ENCODE measurements at places on chromosomes 16 and 17.

DNA sequence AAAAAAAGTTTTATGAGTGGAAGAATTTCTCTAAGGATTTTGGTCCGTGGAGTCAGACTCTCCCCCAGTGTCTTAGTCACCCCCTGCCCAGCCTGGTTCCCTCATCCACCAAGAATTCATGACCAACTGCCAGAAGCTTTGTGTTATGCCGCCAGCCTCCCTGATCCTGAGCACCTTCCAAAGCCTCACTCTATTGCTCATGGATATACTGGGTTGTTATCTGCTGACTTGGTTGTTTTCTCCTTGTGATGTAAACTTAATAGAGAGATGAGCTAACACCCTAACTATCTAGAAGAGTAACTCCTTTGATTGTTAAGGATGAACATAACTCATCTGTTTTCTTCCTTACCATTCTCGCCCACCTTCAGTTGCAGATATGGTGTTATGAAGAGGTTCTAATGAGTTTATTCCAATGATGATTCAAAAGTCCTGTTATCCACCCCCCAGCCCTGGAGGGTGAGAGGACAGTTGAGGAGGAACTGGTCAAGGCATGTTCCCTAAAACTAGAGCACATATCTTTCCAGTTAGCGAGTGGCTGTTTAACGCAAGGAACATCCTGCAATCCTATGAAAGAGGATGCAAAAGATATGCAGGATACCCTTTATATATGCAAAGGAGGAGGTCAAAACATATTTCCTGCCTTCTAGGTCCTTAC is 1.5 kb upstream of the PSMD3 start:
- DNase-seq: no peak

- DNase-seq: no peak
Observed at GRCh38 chr17:63978272-63979200, 5.8 kb upstream of the SCN4A start.

GRCh38 chr17:57619061-57619937 is 125.8 kb downstream of the CCDC182 start:
- DNase-seq: no peak

GRCh38 chr17:81707725-81708646 is 4.1 kb upstream of the SLC25A10 start:
- DNase-seq: no peak

DNA sequence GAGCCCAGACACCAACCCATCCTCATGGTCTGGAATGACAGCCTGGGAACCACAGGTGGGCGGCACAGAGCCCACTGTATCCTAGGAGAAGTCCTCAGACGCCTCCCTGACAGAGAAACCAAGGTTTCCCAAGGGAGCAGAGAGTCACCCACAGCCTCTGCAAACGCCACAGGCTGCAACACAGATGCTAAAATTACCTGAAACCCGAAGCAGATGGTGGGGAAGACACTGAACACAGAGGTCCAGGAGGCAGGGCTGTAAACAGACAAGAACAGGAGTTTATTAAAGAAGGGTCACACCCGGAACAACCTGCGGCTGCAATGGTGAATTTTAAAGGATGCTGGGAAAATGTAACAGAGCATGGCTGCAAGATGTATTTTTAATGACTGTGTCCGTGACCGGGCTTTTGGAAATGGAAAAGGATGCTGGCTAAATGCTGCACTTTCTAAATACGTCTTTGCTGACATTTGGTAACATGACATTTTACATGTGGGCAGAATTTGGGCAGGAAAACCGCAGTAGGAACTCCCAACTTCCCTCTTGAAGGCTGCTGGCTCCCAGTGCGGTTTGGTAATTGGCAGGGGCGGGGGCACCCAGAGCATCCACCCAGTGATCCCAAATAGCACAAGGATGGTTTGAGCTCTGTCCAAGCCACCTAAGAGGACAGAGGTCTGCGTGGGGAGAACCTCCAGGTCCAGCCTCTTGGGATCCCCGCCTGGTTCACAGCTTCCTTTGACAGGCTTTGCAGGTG is 13.1 kb downstream of the SLC38A8 start:
- DNase-seq: no peak

DNA sequence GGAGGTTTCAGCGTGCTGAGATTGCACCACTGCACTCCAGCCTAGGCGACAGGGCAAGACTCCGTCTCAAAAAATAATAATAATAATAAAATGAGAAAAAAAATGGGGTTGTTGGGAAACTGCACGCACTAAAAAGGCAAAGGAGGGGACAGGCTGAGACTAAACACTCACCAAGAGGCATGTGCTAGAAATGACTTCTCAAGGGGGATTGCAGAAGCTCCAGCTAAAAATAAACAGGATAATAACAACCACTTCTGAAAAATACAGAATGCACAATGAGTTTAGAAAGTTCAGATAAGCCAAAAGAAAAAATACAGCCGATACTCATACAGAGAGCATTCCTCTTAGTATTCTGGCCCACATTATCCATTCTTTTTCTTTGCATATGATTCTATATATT is 15.1 kb upstream of the TIMP2 start:
- DNase-seq: no peak

DNA sequence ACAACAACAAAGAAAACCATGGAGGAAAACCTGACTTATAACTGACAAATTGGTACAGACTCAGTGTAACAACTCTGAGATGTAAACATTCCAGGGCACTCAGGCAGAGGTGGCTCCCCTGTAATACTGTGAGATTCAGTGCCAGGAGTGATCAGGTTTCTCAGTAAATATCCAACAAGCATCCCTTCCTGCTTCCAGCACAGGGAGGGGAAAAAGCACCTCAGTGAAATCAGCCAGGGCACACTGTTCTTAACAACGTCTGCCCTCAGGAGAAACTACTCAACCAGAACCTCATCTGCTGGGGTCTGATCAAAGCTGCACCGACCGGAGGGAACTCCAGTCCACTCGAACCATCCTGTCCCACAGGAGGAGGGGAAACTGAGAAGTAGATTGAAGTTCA is 52.3 kb downstream of the AMFR start:
- no peak for DNase-seq

DNA sequence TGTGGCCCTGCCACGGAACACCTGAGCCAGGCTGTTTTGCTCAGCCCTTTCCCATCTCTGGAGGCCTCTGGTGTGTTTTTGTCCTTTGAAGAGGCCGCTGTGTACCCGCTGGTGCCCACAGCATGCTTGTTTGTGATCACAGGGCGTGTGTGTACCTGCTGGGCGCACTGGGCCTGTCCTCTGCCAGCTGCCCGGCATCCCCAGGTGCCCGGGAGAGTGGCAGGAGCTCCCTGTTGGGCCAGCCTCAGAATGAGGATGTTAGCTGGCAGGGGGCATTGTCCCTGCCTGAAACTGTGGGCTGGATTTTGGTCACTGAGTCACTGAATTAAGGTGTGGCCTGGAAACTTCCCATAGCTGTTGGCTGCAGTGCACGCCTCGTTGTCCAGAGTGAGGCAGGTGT is 31.1 kb downstream of the BAIAP2 start:
- no peak for DNase-seq

GRCh38 chr17:68812876-68813584 is 142.2 kb downstream of the ABCA8 start:
- no peak for DNase-seq

GRCh38 chr17:20908313-20909267 is 134.2 kb downstream of the USP22 start:
- no peak for DNase-seq

DNA sequence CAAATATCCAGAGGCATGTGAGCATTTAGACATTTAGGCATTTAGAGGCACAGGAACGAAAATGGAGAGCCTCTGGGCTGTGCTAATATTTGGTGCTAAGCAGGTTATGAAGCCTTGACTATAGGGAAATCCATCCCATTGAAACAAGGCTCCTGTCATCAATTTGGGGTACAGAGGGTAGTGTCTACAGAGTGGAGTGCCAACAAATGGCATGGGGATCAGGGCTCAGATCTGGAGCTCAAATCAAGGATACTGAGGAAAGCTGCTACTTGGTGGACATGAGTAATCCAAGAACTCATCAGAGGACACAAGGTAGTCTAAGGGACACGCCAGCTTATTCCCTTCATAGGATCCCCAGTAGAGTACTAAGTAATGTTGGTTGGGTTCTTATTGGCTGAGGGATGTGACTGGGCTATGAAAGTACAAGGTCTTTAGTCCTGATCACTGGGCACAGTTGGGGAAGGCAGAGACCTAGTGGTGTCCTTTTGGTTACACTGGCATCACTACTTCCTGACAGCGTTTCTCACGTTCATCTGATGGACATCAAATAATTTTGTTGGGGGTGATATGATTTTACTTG is 5.2 kb downstream of the KRT10 start:
- DNase-seq: no peak
